Upper lobe of right lung (tissue), 1 donor: ENCODE measurements at places on chromosomes 2 and 18.

- DNase-seq: no peak
These were observed 140.6 kb upstream of the ID2 start for GRCh38 chr2:8541223-8541622.

GRCh38 chr2:12514631-12515437, 201.9 kb upstream of the TRIB2 start:
- no peak for DNase-seq

- DNase-seq: no peak
These were observed 7.9 kb downstream of the IMPA2 start for GRCh38 chr18:11989174-11989573.

DNA sequence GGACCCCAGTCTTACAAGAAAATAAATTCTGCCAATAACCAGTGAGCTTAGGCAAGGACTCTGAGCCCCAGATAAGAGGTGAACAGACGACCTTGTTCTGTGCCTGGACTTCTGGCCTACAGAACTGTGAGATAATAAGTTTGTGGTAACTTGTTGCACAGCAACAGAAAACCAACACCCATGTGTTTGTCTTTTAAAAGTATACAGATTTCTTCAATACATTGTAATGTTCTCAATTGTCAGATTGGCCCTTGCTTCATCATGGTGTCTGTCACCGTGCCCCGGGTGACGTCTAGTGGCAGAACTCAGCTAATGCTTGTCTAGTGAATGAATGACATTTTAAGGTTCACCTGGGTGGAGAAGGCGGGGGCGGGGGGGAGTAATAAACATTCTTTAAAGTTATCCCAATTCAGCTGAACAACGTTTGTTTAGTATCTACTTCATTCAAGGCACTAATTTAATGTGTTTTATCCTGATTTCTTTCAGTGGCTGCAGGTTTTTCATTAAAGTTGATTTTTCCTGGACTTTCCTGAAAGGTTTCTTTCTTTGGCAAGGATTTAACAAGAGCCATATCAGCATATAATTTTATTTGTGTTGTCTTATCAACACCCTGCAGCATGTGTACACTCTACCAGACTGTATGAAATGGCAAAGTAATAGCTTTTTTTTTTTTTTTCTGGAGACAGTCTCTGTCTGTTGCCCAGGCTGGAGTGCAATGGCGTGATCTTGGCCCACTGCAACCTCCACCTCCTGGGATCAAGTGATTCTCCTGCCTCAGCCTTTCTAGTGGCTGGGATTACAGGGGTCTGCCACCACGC, 123.8 kb upstream of the DLX2 start:
- no peak for DNase-seq

DNA sequence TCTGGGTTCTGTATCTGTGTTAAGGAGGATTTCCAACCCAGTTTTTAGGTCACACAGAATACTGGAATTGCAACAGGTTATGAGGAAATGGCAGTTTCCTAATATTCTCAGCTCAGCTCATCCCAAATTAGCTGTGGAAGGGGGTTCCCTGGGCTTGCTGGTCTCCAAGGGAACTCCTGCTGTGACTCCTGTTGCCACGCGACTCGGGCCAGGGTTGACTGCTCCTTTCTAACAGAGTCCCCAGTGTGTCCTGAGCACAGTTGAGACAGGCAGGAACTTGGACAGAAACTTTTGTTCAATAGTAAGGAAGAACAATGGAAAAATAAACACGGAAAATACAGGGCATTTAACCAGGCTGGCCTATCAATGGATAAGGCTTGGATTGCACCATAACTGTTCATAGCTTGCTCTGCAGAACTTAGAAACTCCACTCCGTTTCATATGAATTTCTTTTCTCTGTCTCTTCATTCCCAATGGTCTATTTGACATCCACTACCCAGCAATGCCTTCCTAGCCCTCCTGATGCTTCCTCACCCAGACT, 3.8 kb upstream of the ROCK2 start:
- no peak for DNase-seq

GRCh38 chr2:54088719-54089118, 26.7 kb upstream of the ACYP2 start:
- no peak for DNase-seq

DNA sequence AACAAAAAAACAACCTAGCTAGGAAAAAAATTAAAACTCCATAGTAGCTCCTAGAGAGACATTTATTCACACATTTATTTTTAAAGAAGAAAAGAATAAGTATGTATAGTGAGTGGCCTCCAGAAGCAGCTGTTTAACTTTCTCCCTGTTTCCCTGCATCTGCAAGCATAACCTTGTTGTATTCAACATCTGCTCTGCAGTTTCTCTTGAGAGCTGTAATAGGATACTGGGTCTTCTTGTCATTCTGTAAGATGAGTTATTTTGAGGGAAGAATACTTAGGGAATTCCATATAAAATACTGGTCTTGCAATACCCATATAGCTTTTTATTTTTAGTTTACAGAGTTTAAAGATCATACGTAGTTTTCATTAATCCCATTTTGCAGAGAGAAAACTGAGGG, 246.6 kb downstream of the LRRTM1 start:
- no peak for DNase-seq

- no peak for DNase-seq
These were observed 49.2 kb downstream of the CLASP1 start for GRCh38 chr2:121599963-121600651.

DNA sequence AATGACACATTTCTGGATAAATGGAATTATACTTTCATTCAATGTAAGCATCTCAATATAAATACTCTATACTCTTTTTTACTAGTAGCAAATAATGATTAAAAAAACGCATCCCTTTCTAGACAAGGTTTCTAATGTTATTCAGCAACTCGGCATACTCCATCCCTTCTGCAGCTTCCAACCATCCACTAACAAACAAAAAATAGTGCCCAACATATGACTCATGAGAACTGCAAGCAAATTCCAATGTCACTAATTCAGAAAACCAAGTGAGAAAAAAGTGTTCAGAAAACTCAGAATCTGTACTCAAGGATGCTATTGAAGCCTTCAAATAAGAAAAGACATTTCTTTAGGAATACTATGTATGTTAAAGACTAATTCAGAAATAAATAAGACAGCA, 140.0 kb downstream of the BAZ2B start:
- no peak for DNase-seq

DNA sequence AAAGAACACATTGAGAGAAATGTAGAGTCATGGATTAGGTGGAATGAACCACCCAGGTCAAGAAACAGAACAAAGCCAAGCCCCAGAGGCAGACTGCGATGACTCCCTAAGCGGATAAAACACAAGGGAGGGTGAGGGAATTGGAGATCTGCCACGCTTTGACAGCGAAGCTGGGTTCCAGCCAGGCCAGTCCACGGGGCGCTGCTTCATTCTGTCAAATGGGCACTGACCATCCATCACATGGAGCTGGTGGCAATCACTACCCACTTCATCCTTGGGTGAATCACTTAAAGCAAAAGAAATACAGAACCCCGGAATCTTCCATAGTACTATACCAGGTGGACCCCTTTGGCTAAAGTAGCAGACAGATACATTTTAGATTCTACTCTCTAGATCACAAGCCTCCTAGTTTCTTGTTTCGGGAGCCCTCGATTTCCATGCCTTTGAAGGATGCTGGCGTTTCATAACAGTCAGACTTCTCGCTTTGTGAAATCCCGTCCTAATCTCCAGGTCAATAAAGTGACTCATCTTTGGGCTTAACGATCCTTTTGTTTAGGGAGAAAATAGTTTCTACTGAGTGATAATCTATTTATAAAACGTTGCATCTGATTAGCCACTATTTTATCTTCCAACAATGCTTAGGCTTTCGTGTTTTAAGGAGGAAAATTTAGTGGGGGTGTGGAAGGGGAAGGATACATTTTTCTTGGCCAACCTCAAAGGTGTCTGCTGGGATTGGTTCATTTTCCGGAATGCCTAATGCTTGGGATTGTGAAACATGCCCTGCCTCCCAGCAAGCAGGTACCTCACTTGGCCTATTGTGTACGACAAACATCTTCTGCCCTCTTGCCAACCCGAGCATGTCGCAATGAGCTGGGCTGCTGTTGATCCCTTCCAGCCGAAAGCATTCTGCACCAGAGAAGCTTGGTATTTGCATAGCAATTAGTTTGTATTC, 44.1 kb upstream of the HDAC4 start:
- DNase-seq: peak; percentile 84

- no peak for DNase-seq
These were observed 267.4 kb downstream of the CYP26B1 start for GRCh38 chr2:71880287-71880686.

DNA sequence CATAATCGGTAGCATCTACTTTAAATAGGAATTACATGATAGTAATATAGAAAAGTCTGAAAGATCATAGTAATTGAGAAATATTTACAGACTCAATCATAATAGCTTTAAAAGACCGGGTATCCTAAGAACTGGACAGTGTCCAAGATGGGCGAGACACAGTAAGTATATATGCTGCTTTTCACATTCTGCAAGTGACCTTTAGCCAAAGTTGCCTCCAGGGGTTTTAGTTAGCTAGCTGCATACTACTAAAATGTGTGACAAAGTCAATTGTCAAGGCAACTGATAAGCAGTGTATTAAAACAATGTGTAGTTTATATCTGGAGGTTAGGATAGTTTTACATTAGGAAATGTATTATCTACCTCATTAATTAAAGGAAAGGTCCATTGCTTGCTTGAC, 24.6 kb downstream of the CD302 start:
- DNase-seq: no peak

DNA sequence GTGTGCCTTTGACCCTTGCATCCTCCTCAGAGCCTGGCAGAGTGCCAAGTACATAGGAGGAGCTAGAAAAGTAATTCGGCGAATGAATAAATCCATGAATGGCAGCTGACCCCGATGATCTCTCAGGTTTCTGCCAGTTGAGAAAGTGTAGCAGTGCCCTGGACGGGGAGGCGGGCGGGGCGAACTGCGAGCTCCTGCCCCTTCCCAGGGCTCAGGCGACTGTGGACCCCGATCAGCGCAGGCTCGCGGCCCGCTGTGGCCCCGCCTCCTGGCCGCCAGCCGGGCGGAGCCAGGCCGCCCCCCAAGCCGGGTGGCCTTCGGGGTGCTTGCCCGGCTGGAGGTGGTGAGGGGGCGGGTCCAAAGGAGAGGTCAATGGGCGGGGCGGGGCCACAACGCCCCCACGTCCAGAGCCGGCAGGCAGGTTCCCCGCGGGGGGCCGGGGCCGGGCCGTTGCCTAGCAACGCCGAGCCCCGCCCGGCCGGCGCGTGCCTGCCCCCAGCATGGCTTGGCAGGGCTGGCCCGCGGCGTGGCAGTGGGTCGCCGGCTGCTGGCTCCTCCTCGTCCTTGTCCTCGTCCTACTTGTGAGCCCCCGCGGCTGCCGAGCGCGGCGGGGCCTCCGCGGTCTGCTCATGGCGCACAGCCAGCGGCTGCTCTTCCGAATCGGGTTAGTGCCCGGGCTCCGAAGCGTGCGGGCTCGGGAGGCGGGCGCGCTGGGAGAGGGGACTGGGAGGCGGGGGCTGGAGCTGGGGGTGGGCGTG, 30.6 kb upstream of the TMBIM1 start:
- peak; percentile 93 for DNase-seq

DNA sequence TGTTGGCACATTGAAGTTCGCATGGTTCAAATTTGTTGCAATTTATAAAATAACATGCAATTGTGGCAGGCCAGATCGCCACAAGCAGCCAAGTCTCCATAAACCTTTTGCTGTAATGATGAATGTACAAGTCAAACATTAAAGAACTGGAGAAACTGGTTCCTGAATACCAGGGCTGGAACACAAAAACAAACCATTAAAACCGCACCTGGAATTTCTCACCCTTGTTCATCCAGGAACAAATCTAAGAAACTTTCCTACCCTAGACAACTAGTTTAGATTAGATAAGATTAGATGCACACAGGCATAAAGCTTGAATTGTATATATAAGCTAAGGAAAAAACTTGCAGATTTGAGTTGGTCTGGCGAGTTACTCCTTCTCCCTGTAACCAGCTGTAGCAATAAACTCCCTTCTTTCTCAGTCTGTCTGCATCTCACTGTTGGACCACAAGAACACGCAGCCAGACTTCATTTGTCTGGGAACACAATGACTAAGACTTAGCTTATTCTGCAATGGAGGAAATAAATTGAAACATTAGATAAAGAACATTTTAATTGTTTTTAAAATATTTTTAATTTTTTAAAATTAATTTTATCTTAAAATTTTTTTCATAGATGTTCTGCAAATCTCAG, 1835.5 kb upstream of the LRRTM1 start:
- no peak for DNase-seq

DNA sequence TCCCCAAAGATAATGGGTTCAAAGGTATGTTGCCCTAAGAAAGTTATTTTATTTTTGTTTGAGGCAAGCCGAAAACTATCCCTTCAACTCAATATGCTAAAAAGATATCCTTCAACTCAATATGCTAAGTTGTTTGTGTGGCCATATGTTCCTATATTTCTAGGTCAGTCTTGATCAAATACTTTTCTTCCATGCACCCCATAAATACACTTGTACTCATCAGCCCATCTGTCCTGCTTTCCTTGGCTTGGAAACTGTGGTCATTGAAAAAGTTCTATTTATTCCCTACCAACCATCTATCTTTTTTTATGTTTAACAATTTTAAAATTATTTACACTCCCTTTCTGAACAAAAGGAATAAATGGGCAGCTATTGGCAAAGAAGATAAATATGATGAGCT, 447.7 kb downstream of the NRXN1 start:
- no peak for DNase-seq

DNA sequence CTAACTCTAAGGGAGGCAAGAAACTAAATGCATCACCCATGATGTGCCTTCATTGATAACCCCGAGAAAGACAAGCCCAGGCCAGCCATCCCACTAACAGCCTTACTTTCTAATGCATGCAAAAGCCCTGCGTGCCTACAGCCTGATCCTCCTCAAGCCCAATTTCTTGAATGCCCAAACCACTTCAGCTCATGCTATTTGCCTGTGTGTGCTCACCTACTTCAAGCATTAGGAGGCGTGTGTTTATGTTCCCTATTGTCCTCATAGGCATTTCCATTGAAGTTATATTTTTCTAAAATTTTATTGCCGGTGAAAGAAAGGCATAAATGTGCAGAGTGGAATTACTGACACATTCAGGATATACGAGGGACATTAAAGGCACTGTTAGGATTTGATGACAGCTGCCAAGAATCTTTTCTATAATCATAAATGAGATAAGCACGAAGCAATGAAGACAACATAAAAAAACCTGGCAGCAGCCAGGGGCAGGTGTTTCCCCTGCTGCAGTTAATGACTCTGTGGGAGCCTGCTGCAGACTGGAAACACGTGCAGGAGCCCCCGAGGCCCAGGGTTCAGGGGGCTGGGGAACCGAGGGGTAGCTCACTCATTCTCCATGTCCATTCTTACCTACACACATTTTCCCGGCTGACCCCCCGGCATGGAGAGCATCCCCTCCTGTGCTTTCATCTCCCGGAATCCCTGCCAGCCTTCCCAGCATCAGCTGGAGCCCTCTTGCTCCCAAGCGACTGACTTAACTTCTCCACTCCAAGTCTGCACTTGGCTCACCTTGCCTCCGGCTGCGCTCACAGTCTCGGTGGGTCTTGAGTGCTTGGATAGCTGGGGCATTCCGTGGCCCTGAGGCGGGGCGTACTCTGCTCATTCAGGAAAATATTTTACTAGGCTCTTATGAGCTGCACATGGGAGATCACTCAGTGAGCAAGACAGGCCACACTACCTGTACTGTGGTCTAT, 292.3 kb upstream of the SIX2 start:
- DNase-seq: no peak
